HuH-7 (cell line): ENCODE measurements at places on chromosomes 5 and 9.

DNA sequence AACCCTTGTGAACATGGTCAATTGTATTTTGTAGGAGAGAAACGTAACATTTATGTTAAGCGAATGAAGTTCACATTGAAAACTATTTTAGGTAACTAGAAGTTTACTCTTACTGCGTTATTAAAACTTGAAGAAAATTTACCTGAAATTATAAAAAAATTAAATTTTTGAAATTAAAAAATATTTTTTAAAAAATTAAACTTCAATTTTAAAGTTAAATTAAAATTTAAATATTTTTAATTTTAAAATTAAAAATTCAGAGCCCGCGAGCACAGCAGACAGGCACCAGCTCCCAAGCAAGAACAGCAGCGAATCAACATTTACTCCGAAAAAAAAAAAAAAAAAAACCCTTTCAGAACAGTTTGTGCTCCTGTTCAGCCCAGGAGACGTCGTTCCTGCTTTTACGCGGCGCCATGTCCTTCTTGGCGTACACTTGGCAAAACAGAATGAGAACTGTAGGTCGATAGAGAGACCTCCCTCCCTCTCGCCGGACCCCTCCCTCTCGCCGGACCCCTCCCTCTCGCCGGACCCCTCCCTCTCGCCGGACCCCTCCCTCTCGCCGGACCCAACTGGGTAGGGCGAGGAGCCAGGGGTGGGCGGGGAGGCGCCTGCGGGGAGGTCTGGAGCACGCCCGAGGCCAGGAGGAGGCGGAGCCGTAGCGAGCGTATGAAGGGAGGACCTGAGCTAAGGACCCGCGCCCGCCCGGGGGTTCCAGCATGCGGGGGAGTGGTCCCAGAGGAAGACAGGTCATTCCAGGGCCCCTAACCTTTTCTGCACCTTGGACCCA is 235.8 kb downstream of the ROR2 start:
- no peak for DNase-seq

DNA sequence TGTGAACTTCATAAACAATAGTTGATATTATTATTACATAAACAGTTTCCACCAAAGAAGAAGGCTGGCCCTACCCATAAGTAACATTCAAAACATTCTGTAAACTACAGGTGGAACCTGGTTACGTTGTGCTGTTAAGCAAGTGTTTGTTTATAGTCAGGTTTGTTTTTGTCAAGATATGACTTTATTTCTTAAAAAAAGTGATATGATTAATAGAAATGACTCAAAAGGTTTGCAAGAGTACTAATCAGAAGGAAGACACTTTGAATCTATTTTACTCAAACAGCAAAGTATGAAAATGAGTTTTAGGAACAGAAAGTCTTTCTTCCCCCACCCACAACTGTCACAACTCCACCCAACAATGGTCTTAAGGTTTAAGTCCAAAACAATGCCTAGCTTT is 220.8 kb downstream of the PLK2 start:
- DNase-seq, result no peak

GRCh38 chr9:9774471-9774870 is 838.3 kb downstream of the PTPRD start:
- no peak for DNase-seq

DNA sequence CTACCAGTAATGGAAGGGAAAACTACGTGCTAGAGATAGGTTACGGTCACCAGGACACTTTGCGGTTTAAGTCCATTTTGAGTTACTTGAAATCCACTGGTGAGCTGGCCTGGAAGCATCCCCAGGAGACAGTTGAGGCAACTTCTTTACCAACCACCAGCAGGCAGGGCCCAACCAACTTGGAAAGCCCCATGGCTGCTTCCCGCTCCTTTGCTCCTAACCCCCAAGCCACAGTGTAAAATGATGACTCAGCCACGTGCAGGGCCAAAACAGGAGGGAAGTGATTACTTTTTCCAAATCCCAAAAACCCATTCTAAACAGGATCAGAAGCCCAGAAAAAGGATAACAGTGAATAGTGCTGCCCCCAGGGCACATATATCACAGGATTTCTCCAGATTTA is 87.4 kb downstream of the PAX5 start:
- no peak for DNase-seq

DNA sequence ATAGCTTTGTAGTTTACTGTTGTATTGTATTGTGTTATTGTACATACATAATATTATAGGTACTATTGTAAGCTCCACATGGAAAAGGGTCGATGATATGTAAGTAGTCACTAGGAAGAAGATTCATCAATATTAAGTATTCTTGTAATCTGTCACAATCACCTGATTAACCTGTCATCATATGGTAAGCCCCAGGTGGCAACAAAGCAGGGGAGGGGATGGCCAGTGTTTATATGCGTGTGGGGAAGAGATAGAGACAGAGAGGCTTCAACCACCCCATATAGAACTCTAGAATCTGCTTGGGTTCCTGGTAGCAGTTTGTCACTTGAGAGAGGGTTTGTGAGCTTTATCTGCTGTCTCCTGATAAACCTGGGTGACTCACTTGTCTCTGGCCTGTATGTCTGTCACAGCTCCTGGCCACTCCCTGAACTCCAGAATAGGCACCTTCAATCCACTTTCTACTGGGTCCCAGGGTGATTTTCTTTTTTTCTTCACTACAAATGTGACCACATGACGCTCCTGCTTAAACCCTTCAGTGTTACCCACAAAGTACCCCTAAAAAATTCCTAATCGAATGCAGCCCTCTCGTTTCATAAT is 48.9 kb upstream of the CPEB4 start:
- no peak for DNase-seq

GRCh38 chr9:121631978-121632418 is 19.4 kb upstream of the DAB2IP start:
- DNase-seq, result no peak

- peak; percentile 54 for DNase-seq
These were observed 192.4 kb downstream of the MEF2C start for GRCh38 chr5:88690409-88691229.

DNA sequence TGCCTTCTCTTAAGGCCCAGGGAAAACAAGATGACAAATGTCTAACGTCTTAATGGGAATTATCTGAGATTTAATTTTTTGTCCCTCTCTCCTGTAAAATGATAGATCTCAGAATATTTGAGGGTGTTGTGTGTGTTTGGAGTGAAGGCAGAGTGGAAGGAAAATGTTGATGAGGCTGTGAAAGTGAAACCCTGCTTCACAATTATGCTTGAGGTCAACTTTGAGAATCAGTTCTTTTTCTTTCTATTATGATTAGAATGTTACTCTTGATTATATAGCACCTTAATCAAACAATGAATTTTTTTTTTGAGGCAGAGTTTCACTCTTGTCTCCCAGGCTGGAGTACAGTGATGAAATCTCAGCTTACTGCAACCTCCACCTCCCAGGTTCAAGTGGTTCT is 5.5 kb upstream of the LOX start:
- no peak for DNase-seq

GRCh38 chr5:119396030-119396664 is 40.3 kb downstream of the TNFAIP8 start:
- DNase-seq, result no peak

GRCh38 chr5:32828492-32828891 is 117.4 kb downstream of the NPR3 start:
- no peak for DNase-seq

- no peak for DNase-seq
These were observed 364.1 kb downstream of the MAN2A1 start for GRCh38 chr5:110053824-110054223.

GRCh38 chr5:173767574-173768266 is 120.4 kb upstream of the CPEB4 start:
- no peak for DNase-seq

GRCh38 chr9:68530618-68531017 is 10.1 kb downstream of the TMEM252 start:
- DNase-seq, result peak; percentile 21

GRCh38 chr9:6068983-6069382 is 53.6 kb upstream of the RANBP6 start:
- no peak for DNase-seq

GRCh38 chr9:88342246-88342645 is 46.0 kb upstream of the SPIN1 start:
- no peak for DNase-seq

DNA sequence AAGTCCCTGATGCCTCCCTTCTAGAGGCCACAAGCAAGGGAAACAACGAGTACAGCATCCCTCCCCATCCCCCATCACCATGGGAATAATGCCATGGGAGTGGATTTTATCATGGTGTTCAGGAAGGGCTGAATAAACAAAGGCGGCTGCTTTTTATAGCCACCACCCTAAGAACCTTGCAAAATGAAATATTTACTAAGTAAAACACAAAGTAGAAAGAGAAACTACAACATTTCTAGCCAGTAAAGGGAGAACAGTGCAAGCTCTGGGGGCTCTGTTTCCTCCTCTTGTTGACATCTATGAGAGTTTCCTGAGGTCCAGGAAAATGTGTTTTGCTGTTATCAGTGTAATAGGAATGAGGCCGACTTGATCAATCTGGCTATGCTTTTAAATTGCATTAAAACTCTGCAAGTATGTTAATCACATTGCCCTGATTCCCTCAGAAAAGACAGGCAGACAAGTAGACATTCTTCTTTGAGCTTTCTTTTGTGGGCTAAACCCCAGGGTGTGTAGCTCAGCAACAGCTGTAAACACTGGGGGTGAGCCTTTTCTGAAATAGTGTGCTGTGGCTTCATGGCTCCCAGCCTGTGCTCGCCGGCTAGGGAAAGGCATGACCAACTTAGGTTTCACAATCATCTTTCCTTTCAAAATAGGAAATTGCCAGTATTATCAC is 31.1 kb downstream of the SV2C start:
- no peak for DNase-seq

GRCh38 chr5:178808886-178809285 is 50.9 kb upstream of the ZNF354B start:
- DNase-seq, result no peak
